Activated T-cell treated with anti-CD3 and anti-CD28 coated beads, Interleukin-2, amount 50 U/mL, for 4 hours (primary cell): ENCODE measurements at places on chromosomes 3 and 15.

DNA sequence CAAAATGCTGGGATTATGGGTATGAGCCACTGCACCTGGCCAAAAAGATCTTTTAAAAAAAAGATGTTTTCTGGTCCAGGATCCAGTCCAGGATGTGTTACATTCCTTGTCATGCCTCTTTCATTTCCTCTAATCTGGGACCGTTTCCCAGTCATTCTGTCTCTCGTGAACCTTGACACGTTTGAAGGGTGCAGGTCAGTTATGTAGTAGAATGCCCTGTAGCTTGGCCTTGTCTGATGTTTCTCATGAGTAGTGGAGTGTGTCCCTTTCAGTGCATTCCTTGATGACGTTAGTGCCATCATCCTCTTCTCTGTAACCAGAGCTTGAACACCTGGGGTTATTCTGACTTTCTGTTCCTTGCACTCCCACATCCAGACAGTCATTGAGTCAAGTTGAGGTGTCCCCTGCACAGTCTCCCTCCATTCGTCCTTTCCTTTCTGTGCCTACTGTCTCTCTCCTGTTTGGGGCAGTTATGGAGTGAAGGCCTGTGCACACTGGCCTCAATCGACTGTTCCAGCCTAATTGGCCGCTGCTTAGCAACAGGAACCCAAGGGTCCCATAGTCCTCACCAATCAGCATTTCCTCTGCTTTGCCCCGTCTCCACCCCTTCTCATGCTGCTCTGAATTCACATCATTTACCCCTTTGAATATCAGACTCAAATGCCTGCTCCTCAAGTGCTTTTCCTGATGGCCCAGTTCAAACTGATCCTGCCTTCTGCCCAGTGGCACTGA, 5.5 kb downstream of the FAM81A start:
- DNase-seq = no peak

- DNase-seq = no peak
These were observed 313.1 kb downstream of the SV2B start for GRCh38 chr15:91413142-91413541.

- no peak for DNase-seq
These were observed 27.5 kb downstream of the PCCB start for GRCh38 chr3:136277634-136278033.

GRCh38 chr3:74107451-74107850, 482.7 kb upstream of the PDZRN3 start:
- no peak for DNase-seq

GRCh38 chr15:38650936-38651327, 86.3 kb upstream of the RASGRP1 start:
- DNase-seq = no peak

GRCh38 chr3:4963669-4964570, 15.3 kb upstream of the BHLHE40 start:
- no peak for DNase-seq

DNA sequence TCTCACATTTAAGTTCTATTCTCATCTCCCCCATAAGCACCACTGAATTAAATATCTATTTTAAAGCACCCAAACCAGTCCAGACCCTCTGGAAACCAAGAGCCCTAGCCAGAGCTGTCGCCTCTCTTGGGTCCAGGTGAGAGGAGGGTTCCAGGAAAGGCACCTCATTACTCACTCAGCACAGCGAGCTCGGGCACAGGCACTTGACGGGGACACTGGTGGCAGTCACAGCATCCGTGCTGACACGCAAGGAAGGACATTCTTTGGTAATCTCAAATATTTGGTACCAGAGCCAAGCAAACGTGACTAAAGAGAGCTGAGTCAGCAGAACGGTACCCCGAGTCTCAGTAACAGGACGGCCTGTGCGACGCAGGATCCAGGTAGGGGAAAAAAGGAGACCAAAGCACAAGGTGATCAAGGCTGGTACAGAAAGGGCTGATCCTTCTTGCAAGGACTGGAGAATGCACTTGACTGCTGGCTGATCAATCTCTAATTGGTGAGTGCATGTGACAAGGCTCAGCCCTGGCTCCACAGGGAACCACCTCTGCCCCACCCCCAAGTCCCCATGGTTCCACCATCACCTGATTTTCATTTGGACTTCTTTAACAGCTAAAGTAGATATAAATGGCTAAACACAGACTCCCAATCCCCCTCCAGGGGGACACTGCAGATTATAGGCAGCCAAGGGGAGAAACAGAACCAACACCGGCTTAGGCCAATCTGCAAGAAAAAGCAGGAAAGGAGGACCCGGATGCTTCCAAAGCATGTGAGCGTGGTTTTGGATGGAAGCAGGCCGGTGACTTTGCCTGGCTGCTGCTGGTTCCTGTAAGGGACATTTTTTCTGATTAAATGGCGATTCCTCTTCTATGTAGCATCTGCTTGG, 61.4 kb downstream of the CHCHD6 start:
- DNase-seq = no peak

GRCh38 chr3:116809208-116809607, 99.6 kb downstream of the TUSC7 start:
- no peak for DNase-seq

DNA sequence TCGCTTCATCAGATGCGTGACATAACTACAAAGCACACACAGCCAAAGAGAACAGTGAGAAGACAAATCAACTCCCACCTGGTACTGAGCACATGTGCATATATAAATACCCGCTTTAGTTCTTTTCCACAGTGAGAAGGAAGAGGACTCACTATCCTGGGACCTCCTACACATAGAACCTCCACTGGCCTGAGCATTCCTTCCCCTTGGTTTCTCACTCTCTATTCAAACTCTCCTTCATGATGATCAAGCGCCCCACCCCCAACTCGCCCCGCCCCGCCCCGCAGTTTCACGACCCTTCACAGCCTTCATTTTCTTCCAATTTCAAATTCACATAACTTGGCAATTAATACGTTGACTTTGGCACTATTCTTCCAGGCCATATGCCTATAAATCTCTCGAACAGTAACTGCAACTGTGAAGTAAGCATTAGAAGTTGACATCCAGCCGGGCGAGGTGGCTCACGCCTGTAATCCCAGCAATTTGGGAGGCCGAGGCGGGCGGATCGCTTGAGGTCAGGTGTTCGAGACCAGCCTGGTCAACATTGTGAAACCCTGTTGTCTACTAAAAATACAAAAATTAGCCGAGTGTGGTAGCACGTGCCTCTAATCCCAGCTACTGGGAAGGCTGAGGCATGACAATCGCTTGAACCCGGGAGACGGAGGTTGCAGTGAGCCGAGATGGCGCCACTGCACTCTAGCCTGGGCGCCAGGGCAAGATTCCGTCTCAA, 1.1 kb downstream of the RPS17 start:
- DNase-seq = no peak

GRCh38 chr3:32816439-32817256, 1.1 kb upstream of the TRIM71 start:
- DNase-seq = no peak

DNA sequence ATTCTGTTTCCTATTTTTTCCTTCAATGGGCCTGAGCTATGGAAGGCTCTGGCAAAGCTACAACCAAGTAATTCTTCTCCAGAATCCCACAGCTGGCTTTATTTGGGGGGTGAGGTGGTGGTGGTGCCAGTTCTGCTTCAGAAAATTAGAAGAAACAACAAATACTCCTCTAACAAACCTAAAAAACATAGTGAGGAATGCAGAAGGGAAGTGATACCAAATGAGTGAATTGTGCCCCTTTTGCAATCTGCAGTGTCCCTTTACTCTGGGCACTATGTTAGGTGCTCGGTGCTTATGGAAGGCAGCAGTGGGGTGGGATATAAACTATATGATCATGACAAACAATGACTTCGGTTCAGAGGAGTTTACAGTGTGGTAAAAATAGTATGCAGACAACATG, 90.4 kb upstream of the ROPN1 start:
- DNase-seq = no peak
